Smooth muscle cell of trachea (primary cell): ENCODE measurements at places on chromosomes 6 and 20. TPM values are rescaled to one million over a fixed set of nuclear protein-coding genes. Genes with fewer than 3 reads are reported as not detected.

CHRNA4 gene
- not detected in 2 replicates for total RNA-seq

OPRM1 gene
- under 0.01 TPM in 1 of 2 replicates, not detected in the other for total RNA-seq

SLC17A2 gene
- not detected in 2 replicates for total RNA-seq

RSPO3 gene
- total RNA-seq, result 2.0 and 2.3 TPM in 2 replicates

ADGB gene
- total RNA-seq, result not detected in 2 replicates

FKBP1C gene
- total RNA-seq, result 0.17 and 0.87 TPM in 2 replicates
